ENCODE measurements at places on chromosomes 4 and X.
A peak's percentile ranks its signal among the peaks of the same experiment; 100 is the strongest.

GRCh38 chr4:61201561-61201960 is 1.4 kb downstream of the ADGRL3 start:
- no peak for DNase-seq

GRCh38 chr4:155901013-155901412 is 2.5 kb upstream of the TDO2 start:
- DNase-seq, result no peak

DNA sequence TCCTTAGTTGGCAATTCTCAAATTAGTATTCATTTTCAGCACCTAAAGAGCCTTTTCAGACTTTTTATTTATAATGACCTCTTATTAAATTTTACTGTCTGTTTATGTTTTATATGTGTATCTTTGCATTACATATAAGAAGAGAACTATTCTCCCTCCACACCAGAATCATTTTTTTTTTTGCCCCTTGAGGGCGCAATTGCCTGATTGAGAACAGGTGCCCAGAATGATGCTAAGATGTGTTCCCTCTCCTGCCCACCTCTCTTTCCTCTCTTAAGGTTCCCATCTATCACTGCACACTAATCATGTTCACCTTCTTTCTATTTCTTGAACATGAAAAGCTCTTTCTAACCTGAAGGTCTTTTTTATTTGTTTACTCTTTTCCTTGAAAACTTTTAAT is 44.2 kb upstream of the ADAM29 start:
- DNase-seq, result no peak

DNA sequence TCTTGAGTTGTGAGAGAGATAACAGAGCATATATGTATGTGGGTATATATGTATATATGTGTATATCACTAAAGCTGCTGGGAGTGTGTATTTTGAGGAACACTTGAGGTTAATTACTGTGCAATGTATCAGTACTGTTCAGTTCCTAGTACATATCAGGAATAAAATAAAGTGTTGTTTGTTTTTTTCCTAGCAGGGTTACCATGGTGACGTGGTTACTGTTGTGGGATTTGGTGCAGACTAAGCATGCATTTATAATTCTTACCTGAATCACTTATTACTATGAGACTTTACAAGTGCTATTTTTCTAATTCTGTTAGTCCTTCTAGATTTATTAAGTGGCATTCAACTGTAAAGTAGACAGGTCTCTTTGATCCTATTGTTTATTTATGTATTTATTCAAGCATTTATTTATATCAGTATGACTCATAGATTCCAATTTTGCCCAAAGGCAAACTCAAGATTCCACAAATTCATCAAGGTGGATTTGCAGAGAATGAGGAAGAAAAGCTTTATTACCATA is 26.9 kb upstream of the BEX4 start:
- DNase-seq, result no peak

- peak; percentile 69 for DNase-seq
Observed at GRCh38 chr4:112082954-112083586, 62.2 kb upstream of the FAM241A start.

DNA sequence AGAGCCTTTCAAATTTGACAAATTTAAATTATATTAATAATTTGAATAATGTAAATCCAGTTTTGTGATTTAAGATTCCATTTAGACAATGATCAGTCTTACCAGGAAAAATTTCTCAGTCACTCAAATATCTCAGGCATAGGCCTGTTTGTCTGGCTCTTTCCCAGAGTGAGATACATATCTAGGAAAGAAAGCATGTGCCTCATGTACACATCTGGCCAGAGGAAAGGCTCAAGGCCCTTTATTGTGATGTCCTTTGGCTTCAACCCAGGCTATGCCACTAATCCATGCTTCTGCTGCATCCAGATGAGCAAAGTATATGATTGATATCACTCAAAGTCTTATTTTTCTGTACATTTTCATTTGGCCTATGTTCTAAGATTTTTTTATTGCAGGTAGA is 473.3 kb upstream of the ADGRL3 start:
- DNase-seq, result no peak

DNA sequence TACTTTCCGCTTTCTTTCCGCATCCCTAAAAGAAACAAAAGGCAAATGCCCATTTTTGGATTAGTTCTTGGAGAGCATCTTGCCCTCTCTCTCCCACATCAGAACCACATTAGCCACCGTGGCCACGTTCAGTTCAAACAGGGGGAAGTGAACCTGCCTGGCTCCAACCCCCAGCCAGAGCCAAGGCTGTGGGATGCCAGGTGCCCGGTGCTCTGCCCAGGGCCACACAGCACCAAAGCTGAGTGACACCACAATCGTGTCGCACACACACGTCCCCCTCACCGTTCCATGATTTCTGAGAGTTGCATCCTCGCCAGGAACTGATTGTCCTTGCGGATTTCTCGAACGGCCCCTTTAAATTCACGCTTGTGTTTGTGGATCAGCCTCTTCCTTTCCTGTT is 24.3 kb downstream of the NOP14 start:
- DNase-seq, result no peak

- DNase-seq, result no peak
Observed at GRCh38 chr4:95779447-95779846, 60.4 kb upstream of the PDHA2 start.

DNA sequence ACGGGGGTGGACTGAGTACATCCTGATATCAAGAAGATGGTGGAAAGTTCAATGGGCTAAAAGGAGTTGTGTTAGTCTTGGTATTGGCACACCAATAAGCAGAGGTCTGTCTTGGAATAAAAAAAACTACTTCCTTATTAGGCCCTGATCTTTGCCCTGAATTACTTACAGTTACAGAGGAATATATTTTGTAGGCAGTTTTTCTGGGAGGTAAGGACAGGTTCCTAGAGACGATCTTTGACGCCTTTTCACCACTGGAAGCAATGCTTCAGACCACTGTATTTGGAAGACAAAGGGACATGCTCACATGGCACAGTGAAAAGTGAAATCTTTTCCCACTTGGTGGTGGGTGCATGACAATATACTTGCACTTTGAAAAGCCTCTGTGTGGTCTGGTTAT is 618 bp upstream of the XK start:
- DNase-seq, result no peak

DNA sequence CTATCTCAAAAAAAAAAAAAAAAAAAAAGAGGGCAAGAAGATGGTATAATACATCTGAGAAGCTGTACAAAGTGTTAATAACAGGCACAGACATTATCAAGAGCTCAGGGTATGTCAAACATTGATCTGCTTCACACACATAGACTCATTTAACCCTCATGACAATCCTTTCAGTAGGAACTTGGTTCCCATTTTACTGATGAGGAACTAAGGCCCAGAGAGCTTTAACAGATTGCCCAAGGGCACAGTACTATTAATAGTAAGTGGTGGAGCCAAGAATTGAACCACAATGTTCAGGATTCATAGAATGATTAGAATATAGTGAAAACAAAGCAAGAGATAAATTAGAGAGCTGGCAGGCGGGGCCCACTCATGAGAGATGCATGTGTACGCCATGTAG is 154.4 kb downstream of the EFHC2 start:
- DNase-seq, result no peak

GRCh38 chr4:108483079-108483478 is 137.3 kb upstream of the RPL34 start:
- DNase-seq, result no peak

DNA sequence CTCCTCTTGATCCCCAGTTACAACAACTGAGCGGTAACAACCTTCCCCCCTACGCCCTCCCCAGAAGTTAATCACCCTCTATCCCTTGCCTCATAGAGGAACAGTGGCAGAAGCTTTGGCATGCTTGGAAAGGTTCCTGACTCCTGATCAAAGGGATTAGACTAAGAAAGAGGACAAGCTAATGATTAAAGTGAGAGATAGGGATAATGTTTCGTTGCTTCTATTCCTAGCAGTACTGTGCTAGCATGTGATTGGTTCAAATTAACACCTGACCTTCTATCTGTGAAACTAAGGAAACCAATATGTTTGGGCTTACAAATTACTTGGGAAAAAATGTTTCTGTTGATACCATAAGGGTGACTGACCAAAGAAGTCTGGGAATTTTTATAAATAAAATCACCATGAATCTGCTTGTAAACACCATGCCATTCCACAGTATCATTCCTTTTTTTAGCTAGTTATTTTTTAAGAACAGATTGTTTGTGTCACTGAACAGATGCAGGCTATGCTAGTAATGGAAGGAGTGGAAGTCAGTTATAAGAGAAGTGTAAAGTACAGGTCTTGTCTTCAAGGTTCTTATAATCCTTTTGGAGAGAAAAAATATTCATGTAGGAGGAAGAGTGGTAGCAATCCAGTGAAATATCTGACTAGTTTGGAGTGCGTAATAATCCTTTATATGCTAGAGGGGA is 11.3 kb upstream of the ATP1B4 start:
- no peak for DNase-seq

DNA sequence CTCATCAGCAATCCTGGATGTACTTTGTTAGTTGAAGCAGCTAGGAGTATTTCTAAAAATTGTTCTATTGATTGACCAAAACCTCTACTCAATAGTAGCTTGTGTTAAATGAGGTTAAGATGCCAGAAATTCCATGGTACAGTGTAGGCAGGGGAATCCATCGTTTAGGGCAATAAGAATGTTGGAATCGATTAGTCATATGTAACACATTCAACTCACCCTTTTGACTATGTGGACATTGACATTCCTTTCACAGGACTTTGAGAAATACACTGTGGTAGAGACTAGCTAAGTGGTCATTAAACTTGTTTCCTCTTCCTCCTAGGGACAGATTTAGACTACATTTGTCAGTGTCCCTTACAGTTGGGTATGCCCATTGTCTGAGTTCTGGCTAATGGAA is 40.2 kb downstream of the KDM5C start:
- peak; percentile 55 for DNase-seq

GRCh38 chr4:106277140-106277675 is 38.8 kb downstream of the TBCK start:
- DNase-seq, result no peak

DNA sequence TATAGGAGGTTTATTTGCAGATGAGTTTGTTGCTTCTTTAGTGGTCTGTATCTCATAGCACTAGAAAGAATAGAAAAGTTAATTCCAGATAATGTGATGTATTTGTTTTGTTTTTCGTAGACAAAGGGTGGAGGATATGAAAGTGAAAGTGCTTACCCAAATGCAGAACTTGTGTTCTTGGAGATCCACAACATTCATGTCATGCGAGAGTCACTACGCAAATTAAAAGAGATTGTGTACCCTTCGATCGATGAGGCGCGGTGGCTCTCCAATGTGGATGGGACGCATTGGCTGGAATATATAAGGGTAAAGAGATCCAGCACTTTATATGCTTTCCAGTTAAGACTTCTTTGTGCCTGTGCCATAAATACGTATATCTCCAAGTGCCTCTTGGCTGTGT is 43.3 kb downstream of the MTMR1 start:
- DNase-seq, result no peak

GRCh38 chr4:83108101-83108861 is 6.2 kb downstream of the PLAC8 start:
- DNase-seq, result no peak

DNA sequence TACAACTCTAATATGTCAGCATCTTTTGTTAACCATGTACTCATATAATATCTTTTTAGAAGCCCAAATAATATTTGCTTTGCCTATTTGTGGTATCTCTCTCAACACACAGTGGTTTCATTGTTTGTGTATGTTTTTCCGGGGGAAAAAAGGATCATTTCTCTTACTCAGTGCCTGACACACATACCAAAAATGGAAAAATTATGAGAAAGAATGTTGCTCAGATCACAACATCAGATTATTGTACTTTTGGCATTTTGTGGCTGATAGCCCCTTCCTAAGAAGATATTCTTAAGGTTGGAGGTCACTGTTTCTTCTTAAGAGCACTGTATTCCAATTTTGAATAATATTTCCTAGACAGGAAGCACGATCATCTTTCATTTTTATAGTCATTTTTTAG is 93.6 kb downstream of the PDLIM5 start:
- no peak for DNase-seq

DNA sequence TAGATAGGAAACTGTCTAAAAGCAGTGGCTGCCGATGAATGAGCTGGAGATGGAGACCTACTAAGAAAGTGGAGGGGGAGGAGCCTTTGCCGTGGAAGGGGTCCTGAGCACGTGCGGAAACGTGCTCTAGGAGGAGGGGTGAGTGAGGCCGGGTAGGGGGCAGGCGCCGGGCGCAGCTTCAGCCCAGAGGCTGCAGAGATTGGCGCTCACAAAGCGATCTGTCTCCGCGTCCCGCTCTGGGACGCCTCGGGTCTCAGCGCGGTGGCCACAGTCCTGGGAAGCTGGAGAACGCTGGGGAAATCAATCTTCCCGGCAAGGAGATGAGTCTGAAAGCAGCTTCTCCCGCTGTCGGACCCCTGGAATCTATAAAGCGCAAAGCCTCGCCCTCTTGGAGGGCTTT is 444 bp upstream of the ARHGAP6 start:
- DNase-seq, result no peak

DNA sequence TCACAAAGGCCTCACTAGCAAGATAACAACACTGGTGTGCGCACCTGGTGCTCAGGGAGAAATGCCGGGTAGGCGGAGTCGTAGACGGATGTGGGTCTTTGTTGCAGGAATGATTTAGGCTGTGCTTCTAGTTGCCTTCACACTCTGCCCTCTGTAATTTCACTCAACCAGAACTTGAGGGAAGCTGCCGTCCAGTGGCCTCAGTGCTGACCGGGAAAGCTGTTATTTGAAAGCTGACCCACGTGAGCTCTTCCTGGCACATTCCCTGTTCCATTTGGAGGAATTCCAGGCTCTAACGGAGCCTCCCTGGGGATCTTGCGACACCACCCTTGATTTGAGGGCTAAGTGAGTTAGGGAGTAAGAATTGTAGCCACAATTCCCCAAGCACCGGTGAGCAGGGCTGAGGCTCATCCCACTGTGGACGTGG is 15.9 kb downstream of the SH3TC1 start:
- DNase-seq, result no peak

GRCh38 chr4:15186806-15187205 is 184.5 kb downstream of the CPEB2 start:
- DNase-seq, result no peak

- DNase-seq, result no peak
Observed at GRCh38 chr4:104408878-104409277, 85.8 kb downstream of the CXXC4 start.

DNA sequence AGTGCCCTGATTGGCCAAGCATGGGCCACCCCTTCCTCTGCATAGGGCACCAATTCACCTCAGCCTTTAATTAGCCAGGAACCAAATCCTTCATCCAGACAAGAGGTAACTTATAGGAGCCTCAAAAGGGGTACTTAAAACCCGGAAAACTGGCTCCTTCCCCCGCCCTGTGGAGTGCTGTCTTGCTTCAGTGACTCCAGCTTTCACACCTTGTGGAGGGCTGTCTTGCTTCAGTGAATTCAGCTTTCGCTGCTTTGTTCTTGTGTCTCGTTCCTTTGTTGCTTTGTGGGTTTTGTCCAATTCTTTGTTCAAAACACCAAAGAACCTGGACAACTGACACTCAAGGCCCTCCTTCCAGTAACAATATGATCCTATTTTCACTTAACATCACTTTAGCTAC is 82.2 kb upstream of the FRG1 start:
- DNase-seq, result no peak

- peak; percentile 4 for DNase-seq
Observed at GRCh38 chr4:79178760-79179159, 147.1 kb downstream of the NAA11 start.

Data from fibroblast of skin of left biceps (primary cell).